ENCODE measurements at places on chromosomes 4 and X.

DNA sequence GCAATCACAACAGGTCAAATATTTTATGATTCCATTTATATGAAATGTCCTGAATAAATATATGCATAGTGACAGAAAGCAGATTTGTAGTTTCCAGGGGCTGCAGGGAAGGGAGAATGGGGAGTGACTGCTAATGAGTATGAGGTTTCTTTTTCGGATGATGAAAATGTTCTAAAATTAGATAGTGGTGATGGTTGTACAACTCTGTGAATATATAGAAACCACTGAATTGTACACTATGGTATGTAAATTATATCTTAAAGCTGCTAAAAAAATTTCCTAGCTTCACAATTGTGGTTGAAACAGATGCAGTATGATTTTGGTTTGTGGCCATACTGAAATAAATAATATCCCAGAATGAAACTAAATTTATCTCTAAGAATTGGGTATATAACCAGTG is 12.9 kb upstream of the IL2 start:
- no peak for DNase-seq

GRCh38 chrX:55489314-55490009 is at the start of gene USP51:
Gene USP51, minus strand, starts transcription at chrX:55489848. Its CDS starts 909 bp downstream, at chrX:55488939.
- peak; percentile 36 for DNase-seq

GRCh38 chr4:81722290-81722851 is 250.7 kb upstream of the RASGEF1B start:
- no peak for DNase-seq

DNA sequence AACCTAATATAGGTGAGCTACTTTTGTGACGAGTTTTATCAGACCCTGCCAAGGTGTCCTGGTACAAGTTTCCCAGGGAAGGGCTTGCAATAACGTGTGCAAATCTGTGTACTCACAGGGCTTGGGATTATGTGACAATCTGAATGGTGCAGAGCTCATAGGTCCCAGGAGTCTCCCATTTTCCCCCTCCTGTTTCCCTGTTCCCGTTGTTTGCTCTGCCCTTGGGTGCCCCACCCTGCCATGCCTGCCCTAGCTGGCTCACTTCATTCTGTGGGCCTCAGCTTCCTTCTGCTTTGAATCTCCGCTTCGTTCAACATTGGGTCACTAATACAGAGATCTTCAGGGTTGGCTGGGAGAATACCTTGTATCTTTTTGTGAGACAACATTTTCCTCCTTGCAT is 90.3 kb upstream of the HPF1 start:
- DNase-seq = no peak

DNA sequence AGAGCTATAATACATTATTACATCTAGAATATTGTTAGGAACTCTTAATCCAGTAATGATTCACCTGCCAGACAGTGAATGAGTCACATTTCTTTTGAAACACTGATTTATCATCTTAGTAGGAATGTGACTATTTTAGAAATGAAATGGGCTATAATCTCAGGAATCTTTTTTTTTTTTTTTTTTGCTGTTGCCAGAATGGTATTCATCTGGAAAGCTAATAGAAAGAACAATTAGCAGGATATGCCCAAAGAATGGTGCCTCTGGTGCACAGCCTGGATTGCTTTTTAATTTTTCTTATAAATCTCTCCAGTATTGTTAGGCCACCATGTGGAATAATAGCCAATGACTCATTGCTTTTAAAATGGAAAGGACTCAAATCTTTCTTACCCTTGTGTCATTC is 181.1 kb upstream of the SMIM31 start:
- DNase-seq = no peak

GRCh38 chr4:159145318-159145991 is 42.6 kb downstream of the RAPGEF2 start:
- DNase-seq = no peak

GRCh38 chr4:29423836-29424721 is 1296.1 kb upstream of the PCDH7 start:
- DNase-seq = no peak

- no peak for DNase-seq
Measured at GRCh38 chr4:117971403-117971802, 62.9 kb upstream of the NDST3 start.

DNA sequence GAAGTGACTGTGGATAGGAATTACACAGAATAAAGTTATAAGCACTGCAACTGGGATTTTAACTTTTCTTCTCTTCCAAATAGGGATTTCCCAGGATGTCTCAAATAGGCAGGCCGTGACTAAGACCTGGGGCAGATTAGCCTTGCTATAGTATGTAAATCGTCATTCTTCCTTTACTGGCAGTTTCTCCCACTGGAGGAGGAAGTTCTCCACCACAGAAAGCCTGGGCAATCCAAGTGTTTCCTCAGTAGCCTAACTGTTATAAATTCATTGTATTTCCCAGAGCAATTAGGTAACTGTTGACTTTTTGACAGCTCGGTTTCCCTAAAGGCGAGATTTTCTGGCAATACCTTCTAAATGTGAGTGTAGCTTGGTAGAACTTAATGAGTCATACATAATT is at the start of gene TNIP3:
Gene TNIP3 (minus strand): TSS at position 31 of the 400 bp plus-strand sequence. CDS start 196 bp downstream, outside the sequence.
- peak; percentile 97 for DNase-seq

- no peak for DNase-seq
Measured at GRCh38 chr4:30904215-30904555, 184.0 kb downstream of the PCDH7 start.

- DNase-seq = no peak
Measured at GRCh38 chr4:24190761-24191695, 301.2 kb upstream of the PPARGC1A start.

DNA sequence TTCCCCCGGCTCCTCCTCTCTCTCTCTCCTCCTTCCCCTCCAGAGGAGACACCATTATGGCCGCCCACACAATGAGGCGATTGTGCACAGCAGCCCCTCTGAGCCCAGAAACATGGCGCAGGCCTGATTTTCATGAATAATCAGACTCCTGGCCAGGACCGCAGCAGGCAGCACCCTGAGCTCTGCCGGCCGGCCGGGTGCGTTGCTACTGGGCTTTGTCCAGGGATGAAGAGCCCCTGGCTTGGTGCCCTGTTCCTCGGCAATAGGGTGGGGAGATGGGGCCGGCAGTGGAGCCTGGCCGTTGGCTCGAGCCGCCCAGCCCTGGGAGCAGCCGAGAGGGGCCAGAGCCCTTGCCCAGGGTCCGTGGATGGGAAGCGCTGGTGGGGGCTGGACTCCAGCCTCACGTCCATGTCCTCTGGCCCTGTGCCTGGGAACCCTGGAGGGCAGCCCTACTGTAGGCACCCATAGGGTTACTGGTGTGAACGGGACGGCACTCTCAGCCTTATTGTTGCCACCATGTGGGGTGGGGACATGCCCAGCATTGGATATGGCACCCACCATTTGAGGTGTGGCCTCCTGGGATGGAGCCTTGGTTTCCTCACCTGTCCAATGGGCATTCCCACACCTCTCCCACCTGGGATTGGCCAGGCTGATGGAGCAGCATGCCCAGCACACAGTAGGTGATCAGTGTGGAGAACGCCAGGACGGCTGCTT is 103.0 kb downstream of the SORCS2 start:
- no peak for DNase-seq

GRCh38 chr4:99915449-99915848 is 21.2 kb upstream of the LAMTOR3 start:
- DNase-seq = no peak

Measured in inflammatory macrophage treated with lipopolysaccharide for 4 hours (primary cell).